ENCODE measurements at places on chromosomes 12 and 14.

- no peak for DNase-seq
Measured at GRCh38 chr12:19477071-19477470, 37.8 kb downstream of the AEBP2 start.

- DNase-seq, result no peak
Measured at GRCh38 chr12:109764123-109764522, 50.5 kb downstream of the FAM222A start.

- no peak for DNase-seq
Measured at GRCh38 chr12:56878010-56878339, 56.2 kb downstream of the SDR9C7 start.

GRCh38 chr12:100675432-100675831, 101.9 kb downstream of the GAS2L3 start:
- DNase-seq, result no peak

GRCh38 chr12:123444092-123445026, 7.9 kb upstream of the RILPL2 start:
- DNase-seq, result no peak

- no peak for DNase-seq
Measured at GRCh38 chr12:130128790-130129735, 33.2 kb upstream of the FZD10 start.

- no peak for DNase-seq
Measured at GRCh38 chr12:109630815-109631214, 57.2 kb downstream of the MVK start.

GRCh38 chr12:91357381-91357780, 174.8 kb upstream of the DCN start:
- DNase-seq, result no peak

Measured in caudate nucleus (tissue), 63 donors.